ENCODE measurements at places on chromosomes 2 and 18. TPM values are rescaled to one million over a fixed set of nuclear protein-coding genes. Genes with fewer than 3 reads are reported as not detected.

COLEC12 gene
- total RNA-seq, result not detected

POTEI gene
- not detected for total RNA-seq

TMEM163 gene
- total RNA-seq, result 1.3 TPM

B3GNT7 gene
- 0.37 TPM for total RNA-seq

ASXL3 gene
- total RNA-seq, result not detected

ACKR3 gene
- 2.3 TPM for total RNA-seq

FBXO36 gene
- total RNA-seq, result 0.83 TPM

TMEM198 gene
- total RNA-seq, result 0.42 TPM

ALPI gene
- total RNA-seq, result not detected

FEV gene
- total RNA-seq, result not detected
